ENCODE measurements at places on chromosomes 5 and 9.

GRCh38 chr9:100595391-100596199 lies 17.7 kb downstream of the CAVIN4 start:
- DNase-seq, result no peak

DNA sequence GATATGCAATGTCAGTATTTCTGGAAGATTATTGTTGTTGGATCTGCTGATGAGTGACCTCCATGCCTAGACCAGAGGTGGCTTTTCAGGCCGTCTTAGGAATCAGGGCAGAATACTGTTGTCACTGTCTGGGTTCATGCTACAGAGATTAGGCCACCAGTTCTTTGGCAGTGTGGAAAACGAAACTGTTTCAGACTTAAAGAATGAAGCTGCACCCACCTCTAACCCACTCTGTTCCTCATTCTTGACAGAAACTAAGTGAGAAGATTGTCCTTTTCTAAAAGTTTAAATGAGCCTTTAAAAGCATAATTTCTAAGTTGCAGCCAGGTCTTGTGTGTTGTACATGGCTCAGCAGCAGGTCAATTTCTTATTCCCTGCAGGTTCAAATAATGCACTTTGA lies 444.3 kb downstream of the ENC1 start:
- no peak for DNase-seq

DNA sequence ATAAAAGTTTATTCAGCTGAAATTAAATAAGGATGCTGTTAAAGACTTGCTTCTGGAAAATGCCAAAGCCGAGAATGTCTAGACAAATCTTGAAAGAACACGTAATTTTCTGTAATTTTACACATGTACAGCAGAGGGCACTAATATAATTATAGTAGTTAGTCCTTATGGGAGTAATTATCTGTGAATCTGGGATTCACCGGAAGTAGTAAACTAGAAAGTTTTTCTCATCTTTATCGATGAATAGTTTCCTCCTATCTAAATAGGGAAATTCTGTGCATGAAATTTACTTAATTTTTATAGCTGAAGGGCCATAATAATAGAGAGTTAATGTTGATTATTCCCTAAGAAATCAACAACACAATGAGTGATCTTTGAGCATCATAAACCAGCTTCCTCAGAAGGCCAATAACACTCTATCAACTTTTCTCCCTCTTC lies 18.4 kb upstream of the CNTLN start:
- no peak for DNase-seq

GRCh38 chr5:52947208-52947607 lies 41.9 kb upstream of the ITGA2 start:
- DNase-seq, result no peak

DNA sequence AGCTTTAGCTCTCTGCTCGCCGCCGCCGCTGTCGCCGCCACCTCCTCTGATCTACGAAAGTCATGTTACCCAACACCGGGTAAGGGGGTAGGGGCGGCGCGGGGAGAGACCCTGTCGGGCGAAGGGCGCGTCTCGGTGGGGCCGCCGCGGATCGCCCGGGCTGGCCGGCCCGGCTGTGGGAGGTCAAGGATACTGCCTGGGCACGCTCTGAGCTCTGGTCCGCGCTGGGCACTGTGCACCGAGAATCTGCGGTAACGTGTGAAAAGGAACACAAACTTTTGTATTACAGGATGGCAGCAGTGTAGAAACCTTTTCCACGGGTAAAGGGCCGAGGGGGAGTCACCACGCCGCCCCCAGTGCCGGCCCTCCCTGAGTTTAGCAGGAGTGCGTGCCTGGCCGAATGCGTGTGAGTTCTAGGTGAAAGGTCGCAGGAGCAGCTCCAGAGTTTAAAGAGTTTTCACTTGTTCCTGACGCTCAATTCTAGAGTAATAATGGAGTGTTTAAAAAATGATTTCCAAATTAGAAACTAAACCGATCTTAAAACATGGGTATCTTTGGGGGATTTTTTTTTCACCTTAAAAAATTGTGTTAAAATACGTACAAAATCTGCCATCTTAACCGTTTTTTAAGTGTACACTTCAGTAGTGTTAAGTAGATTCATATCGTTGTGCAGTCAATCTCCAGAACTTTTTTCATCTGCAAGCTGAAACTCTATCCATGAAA lies at the start of gene HSDL2:
Gene HSDL2, plus strand, starts transcription at position 7 of the 723 bp plus-strand sequence. Its CDS starts 56 bp downstream, at position 63.
- DNase-seq, result no peak

DNA sequence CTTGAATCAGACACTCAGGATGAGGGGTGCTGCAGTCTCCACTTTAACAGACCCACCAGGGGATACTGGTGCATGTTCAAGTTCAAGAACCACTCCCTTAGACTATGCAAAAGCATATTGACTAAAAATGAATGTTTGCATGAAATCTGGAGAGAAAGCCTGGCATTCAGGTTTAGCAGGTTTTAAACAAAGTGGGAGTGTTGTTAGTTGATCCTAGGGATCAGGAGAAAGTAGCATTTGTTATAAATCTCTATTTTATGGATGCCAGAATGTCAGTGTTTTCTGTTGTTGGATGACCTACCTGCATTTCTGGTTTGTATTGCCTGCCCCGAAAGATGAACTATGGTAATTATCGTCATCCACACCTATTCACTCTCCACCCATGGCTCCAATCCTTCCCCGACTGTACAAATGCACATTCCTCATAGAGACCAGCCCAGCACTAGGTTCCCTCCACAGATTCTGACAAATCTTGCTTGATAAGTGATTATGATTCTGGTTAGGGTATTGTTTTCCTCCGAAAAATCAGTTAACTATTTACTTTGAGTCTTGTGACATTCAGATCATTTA lies 17.2 kb downstream of the TMEM252 start:
- no peak for DNase-seq

- DNase-seq, result no peak
Measured at GRCh38 chr9:5552301-5552700, 42.0 kb downstream of the PDCD1LG2 start.

GRCh38 chr9:126695701-126696400 lies 82.1 kb downstream of the LMX1B start:
- no peak for DNase-seq

GRCh38 chr9:89477811-89478630 lies 19.9 kb downstream of the SEMA4D start:
- peak; percentile 63 for DNase-seq

DNA sequence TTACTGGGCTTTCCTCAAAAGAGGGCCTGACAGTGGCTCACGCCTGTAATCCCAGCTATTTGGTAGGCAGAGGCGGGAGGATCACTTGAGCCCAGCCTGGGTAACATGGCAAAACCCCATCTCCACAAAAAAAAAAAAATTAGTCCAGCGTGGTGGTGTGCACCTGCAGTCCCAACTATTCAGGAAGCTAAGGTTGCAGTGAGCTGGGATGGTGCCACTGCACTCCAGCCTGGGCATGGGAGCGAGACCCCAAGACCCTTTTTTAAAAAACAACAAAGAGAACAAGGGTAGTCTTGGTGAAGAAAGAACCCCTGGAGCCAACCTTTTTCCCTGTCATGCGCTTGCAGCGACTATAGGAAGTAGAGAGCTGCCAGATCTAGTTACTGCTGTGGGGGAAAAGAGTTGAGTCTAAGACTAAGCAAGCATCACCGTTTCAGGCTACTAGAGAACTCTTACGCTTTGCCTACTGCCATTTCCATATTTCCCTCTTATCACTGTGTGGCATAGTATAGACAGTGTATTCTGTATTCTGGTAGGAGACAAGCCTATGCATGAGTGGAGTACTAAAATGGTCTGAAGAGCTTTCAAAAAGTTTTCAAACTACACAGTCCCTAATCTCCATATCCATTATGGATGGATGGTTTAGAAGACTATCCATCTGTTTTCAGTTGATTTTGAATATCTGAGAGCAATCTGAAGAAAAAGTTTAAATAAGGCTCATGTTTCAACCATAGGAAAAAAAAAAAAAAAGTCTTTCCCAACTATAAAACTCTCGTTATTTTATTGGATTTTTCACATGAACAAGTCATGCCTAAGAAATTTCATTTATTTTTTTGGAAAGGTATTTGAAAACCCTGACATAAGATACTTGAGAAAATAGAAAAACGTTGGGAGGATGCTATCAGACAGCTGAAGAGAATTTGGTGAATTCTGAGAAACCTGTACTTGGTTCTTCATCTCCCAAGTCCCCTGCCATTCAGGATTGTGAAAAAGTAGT lies 2.6 kb downstream of the C9orf40 start:
- DNase-seq, result no peak

DNA sequence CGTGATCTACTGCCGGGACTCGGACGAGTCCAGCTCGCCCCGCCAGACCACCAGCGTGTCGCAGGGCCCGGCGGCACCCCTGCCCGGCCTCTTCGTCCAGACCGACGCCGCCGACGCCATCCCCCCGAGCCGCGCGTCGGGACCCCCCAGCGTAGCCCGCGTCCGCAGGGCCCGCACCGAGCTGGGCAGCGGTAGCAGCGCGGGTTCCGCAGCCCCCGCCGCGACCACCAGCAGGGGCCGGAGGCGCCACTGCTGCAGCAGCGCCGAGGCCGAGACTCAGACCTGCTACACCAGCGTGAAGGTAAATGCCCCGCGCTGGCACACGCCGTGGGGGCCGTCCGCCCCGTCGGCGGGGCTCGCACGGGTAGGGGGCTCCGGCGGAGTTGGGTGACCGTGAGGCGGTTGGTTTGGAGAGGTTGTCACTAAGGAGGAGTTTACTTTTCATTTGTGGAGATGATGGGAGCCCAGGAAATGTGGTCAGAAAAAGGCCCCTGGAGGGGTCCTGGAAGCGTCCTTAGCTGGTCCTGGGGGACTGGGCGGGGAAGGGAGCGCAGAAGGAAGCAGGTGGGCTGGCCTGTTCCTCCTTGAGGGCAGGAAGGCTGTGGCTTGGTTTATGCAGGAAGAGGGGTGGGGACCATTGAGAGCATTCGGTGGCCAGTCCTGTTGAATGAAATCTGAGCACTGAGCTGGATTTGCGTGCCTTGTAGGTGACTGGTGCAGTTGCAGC lies 647 bp downstream of the PDE8B start:
- DNase-seq, result no peak

- DNase-seq, result no peak
Measured at GRCh38 chr5:171580502-171581265, 161.2 kb downstream of the FGF18 start.

DNA sequence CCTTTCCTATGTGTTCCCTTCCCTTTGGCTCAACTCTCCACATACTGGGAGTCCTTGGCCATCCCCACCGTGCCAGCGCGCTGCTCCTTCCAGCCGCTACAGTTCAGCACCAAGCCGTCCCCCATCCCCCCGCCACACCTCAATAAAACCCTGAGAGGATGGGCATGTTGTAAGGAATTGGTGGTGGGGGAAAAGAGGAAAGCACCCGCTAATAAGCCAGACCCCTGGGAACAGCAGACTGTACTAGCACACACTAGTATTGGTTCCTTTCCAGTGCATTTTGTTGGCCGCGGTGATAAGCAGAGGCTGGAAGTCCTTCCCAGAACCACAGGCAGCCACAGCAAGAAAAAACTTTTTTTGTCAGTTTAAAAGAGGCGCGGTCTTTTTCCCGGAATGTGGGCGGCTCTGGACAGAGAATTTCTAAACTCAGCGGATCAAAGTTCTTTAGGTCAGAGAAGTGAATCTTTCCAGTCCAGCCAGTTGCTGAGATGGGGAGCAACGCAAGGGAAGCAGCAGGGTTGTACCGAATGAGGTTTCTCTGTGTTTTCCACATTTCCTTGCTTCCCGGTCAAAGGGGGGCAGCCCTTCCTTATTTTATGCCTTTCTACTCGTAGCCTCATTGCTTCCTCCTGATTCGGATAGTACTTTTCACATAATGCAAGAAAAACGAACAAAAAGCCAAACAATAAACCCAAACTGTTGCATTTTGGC lies 2.1 kb downstream of the CHSY3 start:
- no peak for DNase-seq

DNA sequence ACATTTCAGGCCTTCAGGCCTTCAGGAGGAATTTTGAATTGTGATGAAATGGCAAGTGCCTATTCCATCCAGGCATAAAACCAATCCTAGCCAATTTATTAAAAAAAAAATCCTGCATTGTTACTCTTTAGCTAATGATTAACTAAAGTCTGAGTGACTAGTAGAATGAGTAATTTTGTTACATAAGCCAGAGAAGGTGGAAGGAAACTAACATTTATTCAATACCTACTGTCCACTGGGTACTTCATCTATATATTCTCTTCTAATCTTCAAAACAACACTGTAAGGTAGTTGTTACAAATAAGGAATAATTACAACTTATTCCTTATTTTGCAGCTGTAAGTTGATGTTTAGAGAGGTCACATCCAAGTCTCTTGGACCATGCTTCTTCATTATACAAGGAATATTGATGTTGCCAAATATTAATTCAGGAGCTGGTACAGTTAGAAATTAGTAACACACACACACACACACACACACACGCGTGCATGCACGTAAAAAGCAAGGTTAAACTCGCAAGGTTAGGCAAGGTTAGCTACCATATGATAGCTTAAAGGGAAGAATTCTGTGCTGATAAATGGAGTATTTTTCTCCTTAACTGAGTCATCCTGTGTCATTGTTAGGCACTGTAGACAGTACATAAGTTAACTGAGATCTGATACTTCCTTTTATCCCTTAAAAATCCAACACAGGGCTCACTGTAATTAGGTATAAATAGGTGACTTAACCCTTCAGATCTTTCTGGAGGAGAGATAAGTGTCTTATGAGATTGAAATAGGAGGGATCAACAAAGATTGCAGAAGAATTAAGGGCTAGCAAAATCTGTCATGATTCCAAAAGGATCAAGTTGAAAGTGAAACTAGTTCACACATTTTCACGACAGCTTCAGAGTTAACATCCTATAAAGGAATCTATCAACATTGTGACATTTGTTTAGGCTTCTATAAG lies 596.9 kb downstream of the PDE4D start:
- DNase-seq, result peak; percentile 49

- DNase-seq, result no peak
Measured at GRCh38 chr5:169222934-169223594, 77.9 kb downstream of the SLIT3 start.

GRCh38 chr5:181261320-181262049 lies 542 bp upstream of the TRIM52 start:
- DNase-seq, result no peak

DNA sequence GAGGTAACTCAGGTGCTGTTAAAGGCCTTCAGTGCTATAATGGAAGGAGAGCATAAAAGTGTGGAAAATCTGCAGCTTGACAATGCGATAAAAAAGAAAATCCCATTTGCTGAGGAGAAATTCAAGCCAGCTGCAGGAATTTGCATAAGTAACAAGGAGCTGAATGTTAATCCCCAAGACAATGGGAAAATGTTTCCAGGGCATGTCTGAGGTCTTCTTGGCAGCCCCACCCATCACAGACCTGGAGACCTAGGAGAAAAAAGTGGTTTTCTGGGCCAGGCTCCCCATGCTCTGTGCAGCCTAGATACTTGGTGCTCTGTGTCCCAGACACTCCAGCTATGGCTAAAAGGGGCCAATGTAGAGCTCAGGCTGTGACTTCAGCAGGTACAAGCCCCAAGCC lies 1159.6 kb downstream of the CDH18 start:
- DNase-seq, result no peak

DNA sequence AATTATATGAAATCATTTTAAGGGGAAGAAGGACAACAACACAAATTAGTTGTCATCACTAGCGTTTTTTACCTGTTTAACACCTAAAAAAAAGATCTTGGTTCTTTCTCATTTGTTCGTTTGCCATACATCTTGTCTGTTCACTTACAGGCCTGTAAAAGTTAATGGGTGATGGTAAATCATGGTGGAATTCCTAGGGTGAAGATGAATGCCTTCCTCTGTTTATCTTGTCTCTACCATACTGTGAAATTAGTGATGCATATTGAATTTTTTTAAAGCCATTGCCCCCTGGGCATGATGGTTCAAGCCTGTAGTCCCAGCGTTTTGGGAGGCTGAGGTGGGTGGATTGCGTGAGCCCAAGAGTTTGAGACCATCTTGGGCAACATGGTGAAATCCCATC lies 46.6 kb downstream of the LRRTM2 start:
- DNase-seq, result no peak
